Tongue (tissue), 3 donors: ENCODE measurements at places on chromosomes 6 and 20.
A peak's percentile ranks its signal among the peaks of the same experiment; 100 is the strongest.

DNA sequence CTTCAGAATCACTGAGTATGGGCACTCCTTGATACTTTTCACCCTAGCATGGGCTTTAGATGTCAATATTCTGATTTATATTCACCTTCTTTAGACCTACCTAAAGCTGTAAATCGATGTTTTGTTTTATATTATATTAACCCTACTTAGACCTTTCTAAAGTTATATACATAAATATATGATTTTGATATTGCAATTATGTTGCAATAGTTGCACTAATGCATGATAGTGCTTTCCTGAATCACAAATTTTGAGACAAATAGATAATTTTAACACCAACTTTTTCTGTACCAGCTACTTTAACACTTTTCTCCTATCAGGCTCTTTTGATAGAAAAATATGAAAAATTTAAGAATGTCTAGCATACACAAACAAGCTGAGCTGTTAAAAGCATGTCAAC lies 34.0 kb upstream of the JAG1 start:
- DNase-seq: no peak

DNA sequence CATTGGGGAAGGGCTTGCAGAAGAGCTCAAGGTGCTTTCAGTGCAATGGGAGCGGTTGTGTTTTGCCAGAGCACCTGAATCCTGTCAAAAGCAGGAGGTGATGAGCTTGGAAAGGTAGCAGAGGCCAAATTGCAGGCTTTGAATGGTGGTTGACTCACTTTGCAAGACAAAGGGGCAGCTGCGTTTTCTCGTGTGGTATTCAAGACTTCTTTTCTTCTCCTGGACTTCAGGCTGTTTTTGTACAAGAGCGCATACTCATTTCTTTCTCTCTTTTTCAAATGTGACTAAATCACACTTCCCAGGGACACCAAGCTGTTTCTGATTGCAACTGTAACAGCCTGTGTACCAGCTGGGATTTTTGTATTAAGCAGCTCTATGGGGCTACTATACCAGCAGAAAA lies 32.3 kb downstream of the GHRH start:
- no peak for DNase-seq

DNA sequence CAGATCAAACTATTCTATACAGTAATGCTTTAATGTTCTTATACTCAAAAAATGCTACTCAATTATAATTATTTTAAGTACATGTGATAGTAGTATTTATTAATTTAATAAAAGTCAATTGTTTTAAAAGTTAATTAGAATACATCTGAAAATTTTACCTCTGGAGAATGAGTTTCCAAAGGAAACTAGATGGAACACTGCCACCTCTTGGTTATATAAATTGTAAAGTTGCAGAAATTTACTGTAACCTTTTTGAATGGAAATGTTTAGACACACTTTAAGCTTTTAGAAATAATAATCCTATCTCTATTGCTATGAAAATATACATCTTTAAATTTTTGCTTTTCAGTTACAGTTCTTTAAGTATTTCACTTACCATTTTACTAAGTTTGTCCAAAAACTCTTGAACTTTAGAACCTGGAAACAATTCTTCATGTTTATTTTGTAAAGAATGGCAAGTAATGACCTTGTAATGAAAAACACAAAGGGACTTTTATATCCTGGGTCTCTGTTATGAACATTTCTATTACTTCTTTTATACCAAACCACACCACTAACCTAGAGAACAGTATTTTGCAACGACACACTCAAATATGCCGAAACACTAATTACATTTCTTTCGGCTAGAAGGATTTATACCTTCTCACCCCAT lies 10.9 kb upstream of the BMP5 start:
- peak; percentile 64 for DNase-seq

DNA sequence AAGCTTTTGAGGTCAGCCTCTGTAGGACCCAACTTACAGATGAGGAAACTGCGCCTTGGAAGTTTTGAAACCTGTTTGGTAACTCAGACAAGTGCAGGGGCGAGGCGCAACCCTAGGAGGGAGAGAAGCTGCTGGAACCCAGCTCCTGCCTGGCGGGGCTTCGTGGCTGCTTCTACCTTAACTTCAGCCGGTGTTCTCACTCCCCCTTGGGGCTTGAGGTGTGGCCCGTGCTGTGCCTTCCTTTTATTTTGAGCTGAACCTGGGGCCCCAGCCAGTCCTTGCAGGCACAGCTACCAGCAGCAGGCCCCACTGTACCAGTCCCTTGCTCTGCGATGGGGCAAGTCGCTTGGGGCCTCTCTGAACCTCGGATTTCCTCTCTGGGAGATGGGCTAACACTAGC lies 12.0 kb downstream of the RBM38 start:
- no peak for DNase-seq

GRCh38 chr6:165034271-165034741 lies 275.1 kb downstream of the C6orf118 start:
- no peak for DNase-seq

- DNase-seq: no peak
Measured at GRCh38 chr6:126020305-126021050, 34.1 kb downstream of the TRMT11 start.

- DNase-seq: no peak
Measured at GRCh38 chr6:33073431-33073871, at the start of gene HLA-DPA1. Gene HLA-DPA1, minus strand, starts transcription at chr6:33073649.

GRCh38 chr6:56732517-56732916 lies 89.8 kb upstream of the DST start:
- no peak for DNase-seq
